ENCODE measurements at places on chromosomes 13 and 19.
A peak's percentile ranks its signal among the peaks of the same experiment; 100 is the strongest.

DNA sequence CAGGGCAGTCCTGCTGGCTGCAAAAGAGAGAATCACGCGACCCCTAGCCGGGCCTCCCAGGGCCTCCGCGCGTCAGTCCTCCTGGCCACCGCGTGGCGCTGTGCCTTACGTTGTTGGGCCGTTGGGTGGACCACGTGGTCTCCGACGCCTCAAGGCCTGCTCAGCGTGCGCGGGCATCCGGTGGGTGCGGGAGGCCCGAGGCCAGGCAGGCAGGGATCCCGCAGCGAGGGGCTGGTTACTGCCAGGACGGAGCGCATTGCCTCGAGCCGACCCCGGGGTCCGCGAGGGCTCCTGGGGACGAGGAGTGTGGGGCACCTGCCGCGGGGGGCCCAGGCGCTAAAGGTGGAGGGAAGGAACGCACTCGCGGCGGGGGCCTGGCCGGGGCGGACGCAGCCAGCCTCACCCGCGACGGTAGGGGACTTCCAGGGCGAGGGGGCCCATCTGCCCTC lies at the start of gene TDRD12:
Gene TDRD12, plus strand, starts transcription at position 157 of the 449 bp plus-strand sequence. CDS start 306 bp downstream, outside the sequence.
- peak; percentile 15 for DNase-seq

DNA sequence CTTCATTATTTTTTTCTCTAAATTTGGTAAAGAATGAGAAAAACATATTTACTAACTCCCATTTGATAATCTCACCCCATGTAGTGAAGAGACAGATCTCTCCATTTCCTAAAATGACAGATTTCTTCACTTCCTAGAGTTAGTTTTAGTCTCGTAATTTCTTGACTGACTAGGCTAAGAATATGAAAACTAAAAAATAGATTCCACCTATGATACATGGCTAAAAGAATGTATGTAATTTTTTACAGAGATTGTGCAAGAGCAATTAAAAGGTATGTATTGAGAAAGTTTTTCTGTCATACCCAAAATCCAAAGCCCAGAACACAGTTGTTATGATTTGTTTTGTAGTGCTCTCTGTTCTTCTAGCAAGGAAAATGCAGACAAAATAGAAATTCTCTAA lies 9.5 kb downstream of the NALCN start:
- no peak for DNase-seq

DNA sequence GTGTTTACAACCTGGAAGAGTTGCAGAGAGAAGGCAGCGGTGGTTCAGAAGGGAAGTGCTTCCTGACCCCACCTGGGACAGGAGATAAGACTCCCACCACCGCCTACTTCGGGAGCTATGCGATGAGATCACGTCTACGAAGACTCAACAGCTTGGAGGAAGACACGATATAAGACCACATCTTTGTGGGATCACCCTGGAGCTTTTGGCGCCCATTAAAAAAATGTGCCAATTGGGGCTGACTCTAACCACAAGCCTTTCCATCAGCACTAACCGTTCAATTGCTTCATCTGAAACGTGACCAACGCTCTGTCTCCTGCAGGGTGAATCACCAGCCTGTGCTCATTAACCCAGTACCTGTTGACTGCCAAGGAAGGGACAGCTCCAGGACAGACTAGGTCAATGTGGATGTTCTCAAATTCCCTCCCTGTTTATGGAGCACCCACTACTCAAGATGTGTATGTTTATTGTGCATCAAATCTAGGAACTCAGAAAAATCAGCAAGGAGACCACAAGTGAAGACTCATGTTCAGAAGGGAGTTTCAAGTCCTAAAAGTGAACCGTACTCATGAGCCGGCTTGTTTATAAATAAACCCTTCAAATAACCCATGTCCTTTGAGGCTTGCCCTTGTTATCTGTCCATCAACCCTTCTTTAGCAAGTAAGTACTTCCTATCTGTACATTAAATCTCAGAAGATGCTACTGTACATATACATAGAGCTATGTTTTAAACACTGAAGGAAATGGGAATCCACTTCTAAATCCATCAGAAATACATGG lies 67.5 kb downstream of the LATS2 start:
- DNase-seq = no peak

- no peak for DNase-seq
These were observed 744 bp downstream of the ZNF805 start for GRCh38 chr19:57241176-57241575.

DNA sequence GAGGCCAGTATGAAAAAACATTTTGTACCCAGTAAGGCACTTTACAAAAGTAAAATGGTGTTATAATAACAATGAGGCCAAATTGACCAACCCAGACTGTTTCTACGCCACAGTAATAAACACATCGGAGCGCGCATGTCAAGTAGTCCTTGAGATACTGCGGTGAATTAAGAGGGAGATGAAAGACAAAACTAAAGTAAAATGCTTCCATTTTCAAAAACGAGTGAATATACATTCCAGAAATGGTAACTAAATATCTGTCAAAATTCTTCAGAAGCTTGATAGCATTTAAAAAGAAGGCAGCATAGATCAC lies 19.0 kb downstream of the N4BP2L1 start:
- DNase-seq = no peak

DNA sequence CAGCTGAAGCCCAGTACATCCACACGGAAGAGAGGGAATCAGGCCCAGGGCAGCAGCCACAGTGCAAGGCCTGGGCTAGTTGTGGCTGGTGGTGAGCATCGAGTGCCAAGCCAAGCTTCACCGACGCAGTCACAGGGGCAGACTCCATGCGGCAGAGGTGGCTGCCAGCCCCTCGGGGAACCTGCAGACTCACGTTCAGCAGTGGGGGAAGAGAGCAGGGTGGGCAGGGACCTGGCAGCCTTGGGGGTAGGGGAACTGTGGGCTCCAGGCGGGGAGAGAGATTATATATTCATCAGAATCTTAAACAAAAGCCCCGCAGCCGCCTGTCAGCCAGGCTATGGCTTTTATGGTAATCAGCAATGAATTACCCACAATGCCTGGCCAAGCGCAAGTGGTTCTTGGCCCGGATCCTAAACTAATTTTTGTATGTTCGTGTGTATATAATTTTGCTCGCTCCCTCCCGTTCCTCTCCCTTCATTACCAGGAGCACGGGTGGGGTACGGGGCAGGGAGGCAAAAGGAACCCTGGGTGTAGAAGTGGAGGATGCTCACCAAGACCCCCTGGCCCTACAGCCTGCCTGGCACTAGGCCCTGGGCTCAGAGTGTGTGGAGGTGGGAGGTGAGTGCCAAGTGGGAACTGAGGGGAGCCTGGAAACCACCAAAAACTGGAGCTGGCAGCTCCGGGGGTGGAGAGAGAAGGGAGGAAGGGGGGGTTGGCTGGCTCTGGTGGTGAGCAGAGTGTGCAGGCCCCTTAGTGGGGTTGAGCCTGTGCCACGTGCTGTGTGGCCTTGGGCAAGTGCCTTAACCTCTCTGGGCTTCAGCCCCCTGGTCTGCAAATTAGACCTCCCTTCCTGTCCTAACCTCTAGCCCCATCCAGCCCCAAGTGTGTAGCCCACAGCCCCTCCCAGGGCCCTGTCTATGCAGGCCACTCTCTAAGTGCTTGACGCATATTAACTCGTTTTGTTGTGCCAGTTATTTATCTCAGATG lies 31.9 kb downstream of the PTPRS start:
- DNase-seq = peak; percentile 66

DNA sequence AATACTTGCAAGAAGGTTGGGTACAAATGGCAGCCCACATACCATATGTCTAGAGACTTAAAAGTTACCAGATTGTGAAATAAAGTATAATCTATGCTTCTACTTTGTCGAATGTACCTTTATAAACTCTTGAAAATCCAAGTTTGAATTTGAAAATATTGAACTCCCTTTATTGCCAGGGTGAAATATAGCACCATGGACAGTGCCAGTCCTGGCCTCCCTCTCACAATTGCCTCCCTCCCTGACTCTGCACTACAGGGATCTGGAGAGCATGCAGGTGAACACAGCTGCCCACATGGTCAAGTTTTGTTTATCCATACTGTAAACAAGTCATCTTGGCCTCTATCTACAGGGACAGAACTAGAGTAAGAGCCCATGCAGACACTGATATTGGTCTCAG lies 394.1 kb upstream of the SLITRK6 start:
- no peak for DNase-seq

DNA sequence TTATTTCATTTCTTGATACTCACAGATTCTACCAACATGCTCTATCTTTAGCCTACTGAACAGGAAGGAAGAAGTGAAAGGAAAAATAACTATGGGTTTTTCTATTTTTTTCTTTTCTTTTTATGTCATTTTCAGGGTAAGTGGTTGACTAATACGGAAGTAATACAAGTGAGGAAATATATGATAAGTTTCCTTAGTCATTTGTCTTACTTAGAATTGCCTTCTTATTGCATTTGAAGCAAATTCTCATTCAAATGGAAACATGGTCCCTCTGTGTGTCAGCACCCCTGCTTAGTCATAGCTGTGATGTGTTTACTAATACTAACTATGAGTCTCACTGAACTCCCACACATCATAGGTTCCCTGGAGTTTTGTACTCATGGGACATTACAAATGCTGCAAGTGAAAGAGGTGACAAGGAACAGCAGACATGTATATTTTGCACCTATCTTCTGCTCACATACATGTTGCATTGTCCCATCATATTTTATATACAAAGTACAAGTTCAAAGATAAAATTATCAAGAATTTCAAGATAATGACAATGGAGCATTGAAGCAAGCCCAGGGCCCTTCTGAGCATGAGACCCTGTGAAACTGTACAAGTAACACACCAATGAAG lies 60.1 kb downstream of the DCT start:
- no peak for DNase-seq

DNA sequence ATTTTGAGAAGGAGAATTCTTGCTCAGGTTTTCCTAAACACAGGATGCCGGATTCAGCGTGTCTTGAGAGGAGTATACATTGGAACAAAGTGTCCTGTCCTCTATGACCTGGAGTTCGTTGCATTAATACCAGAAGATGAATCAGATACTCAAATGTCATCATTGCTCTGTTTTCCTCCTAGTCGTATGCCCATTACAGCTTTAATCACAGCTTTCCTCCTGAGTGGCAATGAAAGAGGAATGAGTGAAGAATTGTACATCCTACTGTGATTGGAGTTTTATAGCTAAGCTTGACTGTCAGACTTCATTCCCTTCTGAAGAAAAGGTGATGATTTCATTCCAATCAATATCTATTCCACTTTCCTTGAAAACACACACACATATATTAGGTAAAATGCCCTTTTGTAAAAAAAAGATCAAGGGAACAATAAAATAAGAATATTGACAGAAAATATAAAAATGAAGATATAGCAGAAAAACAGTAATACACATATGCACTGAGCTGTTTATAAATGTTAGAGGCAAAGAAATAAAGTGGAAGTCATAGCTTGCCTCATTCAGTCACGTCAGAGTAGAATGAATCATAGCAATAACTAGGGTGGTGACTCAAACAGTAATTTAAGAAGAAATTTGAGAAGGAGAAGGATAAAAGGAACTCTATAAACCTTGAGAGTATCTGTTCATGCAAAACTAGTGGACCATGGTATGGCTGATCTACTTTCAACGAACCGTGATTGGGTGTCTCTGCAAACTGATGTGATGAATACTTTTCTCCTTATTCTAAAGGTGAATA lies 501.5 kb downstream of the SUCLA2 start:
- no peak for DNase-seq

- DNase-seq = no peak
These were observed 231.9 kb downstream of the KCTD12 start for GRCh38 chr13:76654263-76654662.

DNA sequence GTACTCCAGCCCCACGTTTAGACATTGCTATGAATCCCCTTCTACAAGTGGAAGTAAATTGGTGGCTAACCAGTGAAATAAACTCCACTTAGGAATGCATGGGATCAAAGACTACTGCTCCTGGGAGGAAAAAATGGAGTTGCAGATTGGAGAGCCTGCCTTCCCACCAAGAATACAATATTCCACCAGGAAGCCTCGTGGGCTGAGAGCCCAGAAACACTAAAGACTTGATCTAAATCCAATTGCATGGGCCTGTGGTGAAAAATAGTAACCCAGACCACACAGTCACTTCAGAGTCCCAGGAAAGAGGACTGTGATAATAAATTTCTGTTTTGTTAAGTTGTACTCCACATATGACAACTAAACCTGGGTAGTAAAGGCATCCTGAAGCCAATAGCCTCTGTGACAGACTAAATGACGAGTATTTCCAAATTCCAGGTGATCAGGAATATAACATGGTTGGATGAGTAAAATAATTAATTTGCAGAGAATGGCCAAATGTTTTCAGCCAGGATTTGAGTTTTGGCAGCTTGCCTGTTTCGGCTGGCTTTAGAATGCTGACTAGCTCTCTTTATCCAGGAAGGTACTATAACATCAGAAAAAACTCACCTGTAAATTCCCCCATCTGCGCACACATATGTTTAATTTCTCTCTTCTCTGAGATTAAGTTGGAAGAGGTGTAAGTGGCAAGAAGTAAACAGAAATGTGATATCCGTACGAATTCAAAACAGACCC lies 480.3 kb downstream of the LIG4 start:
- DNase-seq = no peak

DNA sequence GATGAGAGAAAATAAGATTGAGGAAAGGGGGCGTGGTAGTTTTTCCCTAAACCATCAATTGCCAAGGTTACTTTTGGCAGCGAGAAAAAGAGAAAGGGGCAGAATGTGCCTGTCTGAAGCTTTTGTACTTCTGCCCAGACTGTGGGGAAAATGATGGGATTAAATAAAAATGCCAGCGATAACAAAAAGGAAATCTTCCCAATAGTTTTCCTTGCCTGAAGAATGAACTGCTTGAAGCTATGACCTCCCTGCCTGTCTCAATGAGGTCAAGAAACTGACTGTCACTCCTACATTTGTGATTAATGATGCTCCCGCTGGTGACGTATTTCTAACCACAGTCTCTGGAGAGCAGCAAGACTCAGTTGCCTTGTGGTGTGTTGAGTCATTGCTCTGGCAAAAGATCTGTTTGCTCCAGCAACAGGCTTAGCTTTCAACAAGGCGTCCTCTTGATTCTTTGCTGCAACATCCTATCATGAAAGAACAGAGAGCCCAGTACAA lies 1051.5 kb downstream of the DIAPH3 start:
- peak; percentile 26 for DNase-seq

- no peak for DNase-seq
These were observed 139.2 kb downstream of the SLITRK5 start for GRCh38 chr13:87810391-87810801.

DNA sequence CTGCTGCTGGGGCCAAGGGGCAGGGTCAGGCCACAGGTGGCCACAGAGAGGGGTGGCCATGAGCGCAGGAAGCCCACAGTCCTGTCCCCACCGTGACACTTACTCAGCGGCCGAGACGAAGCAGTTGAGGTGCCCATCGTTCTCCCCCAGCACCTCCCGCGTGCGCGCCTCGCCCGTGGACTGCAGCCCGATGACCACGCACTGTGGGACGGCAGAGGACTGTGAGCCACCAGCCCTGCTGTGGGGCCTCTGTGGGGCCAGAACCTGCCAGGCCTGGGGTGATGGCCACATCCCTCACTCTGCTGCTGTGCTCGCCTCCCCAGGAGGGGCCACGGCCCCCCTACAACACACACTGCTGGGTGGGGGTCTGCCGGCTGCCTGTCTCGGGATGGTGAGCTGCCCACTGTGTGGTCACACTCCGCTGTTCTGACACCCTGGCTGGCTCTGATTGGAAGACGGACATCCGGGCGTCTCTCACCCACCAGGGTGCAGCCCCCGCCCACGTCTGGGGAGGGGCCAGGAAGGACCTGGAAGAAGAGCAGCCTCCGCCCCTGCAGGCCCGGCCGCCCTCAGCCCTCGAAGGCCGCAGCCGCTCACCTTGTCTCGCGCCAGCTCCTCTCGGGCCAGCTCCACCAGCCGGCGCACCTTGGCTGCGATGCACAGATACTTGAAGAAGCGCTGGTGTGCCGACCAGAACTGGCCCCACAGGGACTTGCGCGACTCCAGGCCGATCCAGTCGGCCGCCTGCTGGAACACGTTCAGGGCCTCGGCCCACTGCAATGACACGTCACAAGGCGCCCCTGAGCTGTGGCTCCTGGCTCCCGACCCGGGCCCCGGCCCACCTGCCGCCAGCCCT lies 13.2 kb downstream of the GPX4 start:
- DNase-seq = no peak

Data from heart right ventricle (tissue), 16 donors.